Liver (tissue), 10 donors: ENCODE measurements at places on chromosomes 2 and 18. TPM values are rescaled to one million over a fixed set of nuclear protein-coding genes. Genes with fewer than 3 reads are reported as not detected.

STAT4 gene
- 2.5 TPM for total RNA-seq

CELF4 gene
- total RNA-seq, result 0.08 TPM

ST8SIA5 gene
- 0.05 TPM for total RNA-seq

GKN2 gene
- 9.1 TPM for total RNA-seq

MDH1B gene
- total RNA-seq, result 0.09 TPM

DNA sequence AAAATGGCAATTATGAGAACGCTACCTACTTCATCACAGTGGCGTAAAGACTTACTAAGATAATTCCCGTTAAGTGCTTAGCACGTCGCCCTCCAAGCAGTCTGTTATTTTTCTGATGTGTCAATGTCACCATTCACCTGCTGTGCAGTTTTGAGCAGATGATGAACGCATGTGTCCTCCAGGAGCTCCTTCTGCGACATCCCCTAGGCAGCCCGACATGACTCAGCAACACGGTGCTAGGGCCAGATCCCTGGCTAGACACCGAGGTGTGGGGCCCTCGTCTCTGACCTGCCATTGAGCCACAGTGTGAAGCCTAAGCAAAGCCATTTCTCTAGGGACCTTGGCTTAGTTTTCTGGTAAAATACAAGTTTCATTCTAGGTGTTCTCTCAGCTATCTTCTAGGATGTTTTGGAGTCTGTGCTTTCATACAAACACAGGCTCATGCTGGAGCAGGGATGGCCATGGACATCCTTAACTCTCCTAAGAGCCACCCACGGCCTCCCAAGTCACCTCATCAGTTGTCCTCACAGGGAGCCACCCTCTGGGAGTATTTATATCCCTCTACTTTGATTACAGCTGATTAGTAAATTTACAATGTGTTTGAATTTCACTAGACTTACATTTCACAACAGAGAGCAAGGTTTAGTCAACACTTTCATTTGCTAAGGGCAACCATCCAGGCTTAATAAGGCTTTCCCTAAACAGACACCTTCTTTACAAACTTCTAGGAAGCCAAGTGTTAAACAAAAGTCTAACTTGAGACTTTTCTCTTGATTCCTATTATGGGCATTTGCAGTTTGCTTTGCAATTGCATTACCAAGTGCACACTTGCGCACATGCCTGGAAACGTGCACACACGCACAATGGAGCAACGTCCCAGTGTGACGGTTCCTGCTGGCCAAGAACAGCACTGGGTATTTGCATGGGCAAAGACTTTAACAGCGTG, 376.8 kb upstream of the ID2 start:
- DNase-seq, result no peak

GRCh38 chr18:11828786-11829432, 22.3 kb upstream of the CHMP1B start:
- DNase-seq, result no peak

GRCh38 chr18:38318416-38318815, 752.8 kb upstream of the CELF4 start:
- DNase-seq, result no peak

DNA sequence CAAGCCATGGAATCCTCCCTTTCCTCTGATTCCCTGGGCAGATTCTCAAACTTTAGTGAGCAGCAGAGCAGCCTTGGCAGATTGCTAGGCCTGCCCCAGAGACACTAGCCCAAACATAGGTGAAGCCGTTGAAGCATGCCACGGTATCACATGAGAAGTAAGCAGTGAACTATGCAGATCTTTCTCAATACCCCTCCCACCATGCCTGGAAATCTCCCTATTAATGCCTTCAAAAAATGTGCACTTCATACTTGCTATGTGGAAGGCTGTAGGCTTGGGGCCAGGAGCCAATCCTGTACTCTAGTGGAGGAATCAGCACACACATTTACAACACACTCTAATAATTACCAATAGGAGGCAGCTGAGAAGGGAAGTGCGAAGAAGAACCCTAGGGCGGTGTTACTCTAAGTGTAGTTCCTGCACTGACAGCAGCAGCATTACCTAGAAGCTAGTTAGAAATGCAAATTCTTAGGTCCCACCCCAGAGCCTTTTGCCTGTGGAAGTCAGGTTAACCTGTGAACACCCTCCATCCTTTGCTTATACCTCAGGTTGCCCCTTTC, 305.1 kb upstream of the SPRED2 start:
- DNase-seq, result no peak

CFAP65 gene
- not detected for total RNA-seq

- no peak for DNase-seq
These were observed 49.3 kb upstream of the YWHAQ start for GRCh38 chr2:9680082-9680481.

SCTR gene
- total RNA-seq, result 0.17 TPM

DNA sequence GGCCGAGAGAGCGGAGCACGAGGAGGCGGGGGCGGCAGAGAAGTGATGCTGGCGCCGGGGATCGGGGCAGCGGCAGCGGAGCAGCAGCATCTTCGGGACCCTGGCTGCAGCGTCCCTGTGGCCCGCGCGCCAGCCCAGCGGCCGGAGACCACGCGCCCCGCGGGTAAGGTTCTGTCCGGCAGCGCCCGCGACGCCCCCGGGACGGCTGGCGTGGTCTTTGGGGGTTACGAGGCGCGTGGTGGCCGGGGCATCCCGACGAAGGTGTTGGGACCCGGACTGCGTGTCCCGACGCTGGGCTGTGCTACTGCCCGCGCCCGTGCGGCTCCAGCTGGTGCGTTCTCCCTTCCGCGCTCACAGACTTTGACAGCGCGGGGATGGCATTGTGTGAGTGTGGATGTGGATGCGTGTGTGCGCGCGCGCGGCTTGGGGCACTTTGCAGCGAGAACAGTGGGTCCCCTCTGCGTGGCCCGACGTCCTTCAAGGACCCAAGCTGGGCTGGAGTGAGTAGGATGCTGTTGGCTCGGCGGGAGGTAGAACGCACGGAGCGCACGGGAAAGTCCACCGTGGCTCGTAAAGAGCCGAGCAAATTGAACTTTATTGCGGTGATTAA, 405.0 kb downstream of the XIRP2 start:
- DNase-seq, result no peak

- no peak for DNase-seq
These were observed 184.2 kb downstream of the CTIF start for GRCh38 chr18:48723016-48723415.

DNA sequence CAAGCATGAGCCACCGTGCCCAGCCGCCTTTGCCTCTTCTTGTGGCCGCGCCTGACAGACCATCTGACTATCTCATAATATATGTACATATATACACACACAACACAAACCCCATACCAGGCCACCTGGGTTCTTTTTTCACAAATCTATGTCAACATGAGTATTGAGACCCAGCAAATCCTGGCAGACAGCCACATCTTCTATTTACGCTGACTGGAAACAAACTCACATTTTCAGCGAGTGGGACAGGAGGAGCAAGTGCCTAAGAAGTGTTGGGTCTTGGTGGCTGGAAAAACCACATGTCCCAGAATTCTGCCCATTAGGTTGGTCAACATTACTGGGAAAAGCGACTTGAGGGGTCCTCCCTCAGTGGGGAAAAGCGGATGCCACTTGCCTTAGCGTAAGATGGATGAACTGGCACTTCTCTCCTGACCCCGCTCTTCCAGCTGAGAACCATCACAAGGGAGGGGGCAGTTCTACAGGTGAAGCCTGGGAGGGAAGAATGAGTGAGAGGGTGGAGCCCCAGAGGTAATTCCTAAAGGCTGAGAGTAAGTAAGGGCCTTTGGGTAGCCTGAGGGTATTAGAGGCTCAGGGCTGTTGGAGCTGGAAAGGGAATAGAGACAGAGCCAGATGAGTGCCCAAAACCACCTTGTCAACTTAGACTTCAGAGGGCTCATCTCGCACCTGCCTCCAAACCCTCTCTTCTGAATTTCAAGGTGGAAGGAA, 1.9 kb downstream of the SCYGR3 start:
- no peak for DNase-seq

DNA sequence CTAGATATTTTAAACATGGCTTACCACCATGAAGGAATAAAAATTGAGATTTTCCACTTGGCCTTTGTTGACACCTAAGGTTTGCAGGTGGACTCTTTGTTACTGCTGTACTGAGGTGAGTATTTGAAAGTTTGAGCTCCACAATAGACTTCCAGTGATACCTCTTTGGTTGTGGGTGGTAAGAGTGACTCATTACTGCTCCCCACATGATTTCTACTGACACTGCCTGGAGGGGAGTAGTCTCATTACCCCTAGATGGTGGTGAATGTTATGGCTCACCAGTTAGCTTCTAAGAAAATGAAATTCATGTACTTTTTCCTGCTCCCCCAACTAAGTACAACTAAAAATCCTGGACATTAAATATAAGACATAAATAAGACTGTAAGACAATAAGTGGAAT, 1183.1 kb upstream of the TMEFF2 start:
- no peak for DNase-seq

DNA sequence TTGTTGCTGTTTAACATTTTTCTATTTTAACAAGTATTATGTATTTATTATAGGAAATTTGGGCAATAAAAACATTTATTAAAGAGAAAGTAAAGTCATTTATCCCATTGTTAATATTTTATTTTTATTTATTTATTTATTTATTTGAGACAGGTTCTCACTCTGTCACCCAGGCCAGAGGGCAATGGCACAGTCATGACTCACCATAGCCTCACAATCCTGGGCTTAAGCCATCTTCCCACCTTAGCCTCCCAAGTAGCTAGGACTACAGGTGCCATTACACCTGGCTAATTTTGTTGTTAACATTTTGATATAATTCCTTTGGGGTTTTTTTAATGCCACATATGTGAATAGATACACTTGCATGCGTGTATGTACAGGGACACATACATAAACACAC, 165.9 kb upstream of the STON1 start:
- DNase-seq, result no peak

- no peak for DNase-seq
These were observed 36.0 kb downstream of the TPGS2 start for GRCh38 chr18:36792634-36793283.
